ENCODE measurements at places on chromosomes 11 and 22.

GRCh38 chr11:532986-533585 is 2.3 kb downstream of the HRAS start:
- peak; percentile 81 for DNase-seq

DNA sequence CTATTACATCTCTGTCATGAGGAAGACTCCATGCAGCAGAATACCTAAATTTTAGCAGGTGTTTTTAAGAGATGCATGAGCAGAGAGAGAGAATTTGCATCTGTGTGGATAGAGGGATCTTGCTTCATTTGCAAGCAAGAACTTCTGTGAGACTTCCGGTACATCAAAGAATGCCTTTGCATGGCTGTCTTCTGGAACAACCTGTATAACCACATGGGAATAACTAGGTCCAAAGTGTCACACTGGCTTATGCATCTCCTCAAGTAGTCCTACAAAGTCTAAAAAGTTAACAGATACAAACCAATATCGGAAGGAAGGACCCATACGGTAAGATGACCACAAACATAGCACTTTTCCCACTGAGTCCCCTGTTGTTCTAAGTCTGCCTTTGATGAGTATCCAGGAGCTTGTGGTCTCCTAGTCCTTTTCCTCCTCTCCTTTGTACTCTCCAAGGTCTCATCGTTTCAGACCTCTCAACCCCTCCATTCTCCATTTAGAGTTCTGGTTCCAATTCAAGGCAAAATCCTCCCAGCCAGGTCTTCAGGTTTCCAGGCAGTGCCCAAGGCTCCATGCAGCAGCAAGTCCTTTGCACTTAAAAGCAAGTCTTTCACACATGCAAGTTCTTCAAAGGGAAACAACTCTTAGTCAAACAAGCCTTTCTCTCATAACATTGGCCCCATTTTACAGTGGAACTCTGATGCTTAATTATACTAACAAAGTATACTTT is 581.7 kb upstream of the ARHGAP42 start:
- no peak for DNase-seq

- peak; percentile 4 for DNase-seq
Measured at GRCh38 chr22:44455963-44456358, 42.1 kb downstream of the RTL6 start.

- DNase-seq, result no peak
Measured at GRCh38 chr11:133595998-133596590, 63.8 kb upstream of the OPCML start.

- no peak for DNase-seq
Measured at GRCh38 chr22:49255741-49256318, 571.8 kb downstream of the BRD1 start.

- DNase-seq, result peak; percentile 86
Measured at GRCh38 chr11:48107188-48107704, 109.4 kb upstream of the OR4B1 start.

GRCh38 chr11:94728541-94728940 is 39.6 kb upstream of the AMOTL1 start:
- DNase-seq, result no peak

DNA sequence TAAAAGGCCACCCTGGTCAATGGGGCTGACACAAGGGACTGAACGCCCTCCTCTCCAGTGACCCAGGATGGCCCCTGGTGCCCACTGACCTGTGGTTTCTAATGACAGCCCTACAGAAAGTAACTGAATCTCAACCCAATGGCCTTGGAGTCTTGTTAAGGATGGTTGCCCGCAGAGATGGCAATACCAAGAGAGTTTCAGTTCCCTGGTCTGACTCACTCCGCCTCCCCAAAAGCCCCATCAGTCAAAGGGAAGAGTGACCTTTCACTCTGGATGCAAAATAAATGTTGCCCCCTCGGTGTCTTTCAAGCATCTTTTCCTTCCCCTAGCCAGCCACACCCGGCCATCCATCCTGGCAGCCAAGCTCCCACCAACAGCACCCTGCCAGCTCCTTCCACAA is 57.7 kb upstream of the ISX start:
- DNase-seq, result no peak

DNA sequence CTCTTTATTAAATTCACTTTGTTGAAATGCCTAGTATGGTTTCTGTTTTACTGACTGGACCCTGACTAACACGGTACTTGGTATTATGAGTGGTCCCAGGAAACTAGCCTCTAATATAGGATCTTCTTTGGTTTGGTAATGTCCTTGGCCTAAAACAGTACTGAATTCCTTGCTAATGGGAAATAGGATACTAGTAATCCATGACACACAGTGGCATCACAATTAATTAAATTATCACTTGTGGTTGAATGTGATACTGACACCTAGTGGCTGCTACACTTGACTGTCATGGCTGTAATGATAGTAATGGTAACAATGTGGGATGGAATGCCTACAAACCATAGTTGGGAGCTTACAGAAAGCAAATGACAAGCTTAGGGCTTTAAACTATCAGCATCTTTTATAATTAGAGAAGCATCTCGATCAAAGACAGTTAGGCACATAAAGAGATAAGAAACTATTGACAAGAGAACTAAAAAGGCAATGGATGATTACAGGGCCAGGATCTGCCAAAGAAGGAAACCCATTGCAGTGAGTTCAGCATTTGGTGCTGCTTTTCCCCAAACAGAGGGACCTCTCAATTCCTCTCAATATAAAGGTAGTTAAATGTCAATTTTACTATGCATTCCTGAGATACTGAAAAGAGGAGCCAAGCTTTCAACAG is 8.6 kb downstream of the DNHD1 start:
- DNase-seq, result no peak

GRCh38 chr22:17576470-17576869 is 13.2 kb downstream of the SLC25A18 start:
- no peak for DNase-seq

DNA sequence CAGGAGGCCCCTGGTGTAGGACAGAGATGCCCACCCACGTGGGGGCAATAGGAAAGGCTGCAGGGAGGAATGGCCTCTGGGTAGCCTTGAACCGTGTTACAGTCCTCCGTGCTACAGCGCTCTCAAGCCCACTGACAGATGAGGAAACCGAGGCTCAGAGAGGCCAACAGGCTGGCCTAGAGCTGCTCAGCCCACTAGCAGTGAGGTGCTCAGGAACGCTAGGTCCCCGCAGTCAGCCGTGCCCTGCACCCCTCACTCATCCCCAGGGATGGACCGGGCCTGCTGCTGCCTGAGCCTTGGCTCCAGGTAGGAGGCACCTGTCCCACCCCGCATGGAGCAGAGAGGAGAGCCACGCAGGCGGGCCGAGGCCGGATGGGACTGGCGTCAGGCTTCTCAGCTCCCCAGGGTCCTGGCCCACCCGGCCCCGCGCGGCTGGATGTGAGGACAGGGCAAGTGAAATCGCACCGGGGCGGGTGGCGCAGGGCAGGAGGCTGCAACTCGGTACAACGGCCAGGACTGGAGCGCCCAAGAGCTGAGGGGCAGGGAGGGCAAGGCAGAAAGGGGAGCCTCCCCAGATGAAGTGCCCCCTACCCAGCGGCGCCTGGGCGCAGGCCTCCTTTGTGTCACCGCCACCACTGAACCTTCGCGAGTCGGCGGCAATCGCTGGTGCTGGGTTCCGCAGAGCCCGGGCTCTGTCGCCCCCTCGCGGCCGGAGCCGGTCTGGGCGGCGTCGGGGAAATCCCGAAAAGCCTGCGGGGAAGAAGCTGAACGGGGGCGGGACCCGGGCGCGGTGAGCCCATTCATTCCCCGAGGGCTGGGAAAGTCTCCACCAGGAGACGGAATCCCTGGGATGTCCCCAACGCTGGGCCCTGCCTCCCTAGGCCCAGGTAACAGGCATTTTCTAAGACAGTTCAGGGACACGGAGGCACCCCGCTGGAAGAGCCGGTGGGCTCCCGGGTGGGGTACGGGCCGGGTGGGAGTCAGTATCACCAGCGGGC is 8.4 kb upstream of the SLC2A11 start:
- peak; percentile 97 for DNase-seq

GRCh38 chr11:48270621-48271020 is 7.0 kb downstream of the OR4X1 start:
- no peak for DNase-seq

DNA sequence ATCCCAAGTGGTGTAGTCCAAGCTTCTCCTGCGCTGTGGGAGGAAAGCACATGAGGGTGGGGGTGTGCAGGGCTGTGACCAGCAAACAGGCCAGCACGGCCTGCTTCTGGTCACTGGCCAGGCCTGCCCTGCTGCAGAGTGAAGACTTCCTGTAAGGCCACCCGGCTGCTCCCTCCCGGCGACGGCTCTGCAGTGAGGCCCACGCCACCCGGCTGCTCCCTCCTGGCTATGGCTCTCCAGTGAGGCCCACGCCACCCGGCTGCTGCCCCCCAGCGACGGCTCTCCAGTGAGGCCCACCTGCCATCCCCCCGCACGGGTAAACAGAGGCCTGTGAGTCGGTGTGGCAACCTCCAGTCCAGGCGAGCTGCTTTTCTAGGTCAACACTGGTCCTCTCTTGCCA is 31.4 kb upstream of the BRSK2 start:
- DNase-seq, result peak; percentile 74

DNA sequence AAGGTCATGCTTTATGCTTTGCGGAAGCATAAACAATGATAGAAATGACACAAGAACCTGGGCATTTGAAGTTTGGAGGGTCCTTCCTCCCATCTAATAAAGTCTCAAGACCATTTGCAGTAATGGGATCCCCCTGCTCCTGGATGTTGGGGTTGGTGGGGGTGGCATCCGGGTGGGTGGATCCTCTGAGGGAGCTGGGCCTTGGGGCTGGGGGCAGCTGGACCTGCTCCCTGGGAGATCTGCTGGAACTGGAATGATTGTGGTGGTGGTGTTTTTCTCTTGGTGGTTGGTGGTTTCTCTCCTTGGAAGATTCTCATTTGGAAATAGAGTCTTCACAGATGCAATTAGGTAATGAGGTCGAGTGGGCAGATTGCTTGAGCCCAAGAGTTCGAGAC is 2.2 kb upstream of the NAP1L4 start:
- DNase-seq, result no peak

- DNase-seq, result peak; percentile 24
Measured at GRCh38 chr22:43879901-43880540, 11.8 kb downstream of the PNPLA5 start.

GRCh38 chr11:48043111-48043990 is 63.0 kb downstream of the PTPRJ start:
- DNase-seq, result peak; percentile 58

GRCh38 chr22:37906364-37907008 is 389 bp downstream of the MICALL1 start:
- DNase-seq, result peak; percentile 89

GRCh38 chr11:77053217-77054015 is 13.4 kb upstream of the CAPN5 start:
- DNase-seq, result no peak

GRCh38 chr11:128563942-128564641 is 23.3 kb downstream of the ETS1 start:
- peak; percentile 79 for DNase-seq

GRCh38 chr11:9617940-9618339 is 44.5 kb downstream of the WEE1 start:
- DNase-seq, result no peak

GRCh38 chr11:8989453-8989852 is 14.3 kb downstream of the NRIP3 start:
- DNase-seq, result no peak

- no peak for DNase-seq
Measured at GRCh38 chr22:26690654-26691376, 33.4 kb downstream of the MIAT start.

GRCh38 chr11:17019232-17019631 is 5.0 kb upstream of the PLEKHA7 start:
- DNase-seq, result no peak

GRCh38 chr11:132960273-132961078 is 571.8 kb downstream of the OPCML start:
- DNase-seq, result no peak

DNA sequence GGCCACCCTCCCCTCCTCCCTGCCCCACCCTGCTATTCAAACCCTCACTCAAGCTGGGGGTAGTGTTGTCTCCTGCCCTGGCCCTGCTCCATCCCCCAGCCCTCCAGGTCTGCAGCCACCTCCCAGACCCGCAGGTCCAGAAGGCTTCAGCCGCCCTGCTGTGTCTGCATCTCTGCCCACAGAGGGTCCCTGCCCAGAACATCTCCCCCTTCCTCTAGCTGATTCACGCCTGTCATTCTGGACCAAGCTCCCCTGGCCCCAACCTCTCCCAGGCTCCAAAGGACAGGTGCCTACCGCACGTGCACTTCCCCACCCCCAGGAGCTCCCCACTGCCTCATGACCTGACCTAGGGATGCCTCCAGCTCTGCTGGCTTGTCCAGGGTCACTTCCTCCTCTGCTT is 16.0 kb upstream of the SHISAL1 start:
- no peak for DNase-seq

- DNase-seq, result no peak
Measured at GRCh38 chr11:94806014-94806413, 37.9 kb downstream of the AMOTL1 start.

DNA sequence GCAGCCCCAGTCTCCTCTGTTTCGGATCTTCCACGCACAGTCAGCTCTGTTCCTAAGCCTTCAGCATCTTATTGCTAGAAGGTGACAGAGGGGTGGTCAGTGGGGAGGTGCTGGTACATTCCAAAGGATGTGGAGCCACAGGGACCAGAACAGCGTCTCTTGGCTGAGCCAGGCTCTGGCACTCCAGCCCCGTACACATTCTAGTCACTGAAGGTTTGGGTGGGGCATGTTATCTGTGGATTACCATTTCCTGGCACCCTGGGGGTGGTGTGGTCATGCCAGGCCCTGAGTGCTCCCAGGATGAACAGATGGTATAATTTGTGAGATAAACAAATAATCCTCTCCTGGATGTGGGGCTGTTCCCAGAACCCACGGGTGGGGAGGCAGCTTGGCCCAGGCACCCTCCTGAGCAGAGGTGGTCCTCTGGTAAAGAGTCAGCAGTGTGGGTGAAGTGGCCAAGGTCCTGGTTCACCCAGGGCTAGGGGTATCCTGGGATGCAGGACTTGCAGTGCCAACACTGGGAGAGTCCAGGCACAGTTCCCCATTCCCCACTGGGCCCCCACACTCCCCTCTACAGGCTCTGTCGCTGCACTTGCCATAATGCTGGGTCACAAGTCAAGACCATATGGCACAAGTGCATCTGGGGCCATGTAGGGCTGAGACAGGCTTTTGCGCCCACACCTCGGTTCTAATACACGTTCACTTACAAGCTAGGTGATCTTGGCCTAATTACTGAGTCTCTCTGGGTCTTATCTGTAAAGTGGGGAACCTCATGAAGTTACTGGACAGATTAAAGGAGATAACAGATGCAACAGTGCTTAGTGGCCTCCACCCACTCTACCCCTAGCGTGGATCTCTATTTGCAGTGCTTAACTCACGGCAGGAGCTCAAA is 33.0 kb downstream of the DKK3 start:
- DNase-seq, result no peak

GRCh38 chr22:26025626-26026025 is 143.6 kb upstream of the SEZ6L start:
- no peak for DNase-seq

DNA sequence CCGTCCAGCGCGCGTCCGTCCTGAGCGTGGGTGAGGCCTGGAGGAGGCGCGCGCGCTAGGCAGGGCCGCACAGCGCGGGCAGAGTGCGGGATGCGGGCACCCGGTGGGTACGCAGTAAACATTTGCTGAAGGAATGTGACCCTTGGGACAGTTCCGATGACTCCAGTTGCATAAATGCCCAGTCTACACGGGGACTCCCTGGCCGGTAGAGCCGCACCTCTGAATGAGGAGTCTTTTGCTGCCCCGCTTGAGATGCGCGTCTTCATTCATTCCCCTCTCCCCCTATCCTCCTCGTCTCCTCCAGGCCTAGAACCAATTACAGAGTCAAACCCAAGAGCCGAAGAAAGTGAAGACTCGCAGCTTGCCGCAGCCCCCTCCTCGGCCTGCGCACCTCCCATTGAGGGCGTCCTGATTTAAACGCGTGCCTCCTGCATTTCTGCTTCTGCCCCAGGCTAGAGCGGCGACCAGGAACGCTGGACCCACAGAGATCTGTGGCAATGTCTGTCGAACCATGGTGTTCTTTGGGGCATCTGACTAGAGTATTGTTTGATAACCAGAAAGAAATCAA is 729 bp upstream of the CHKB start:
- peak; percentile 73 for DNase-seq
